ENCODE measurements at places on chromosomes 3 and 15.

DNA sequence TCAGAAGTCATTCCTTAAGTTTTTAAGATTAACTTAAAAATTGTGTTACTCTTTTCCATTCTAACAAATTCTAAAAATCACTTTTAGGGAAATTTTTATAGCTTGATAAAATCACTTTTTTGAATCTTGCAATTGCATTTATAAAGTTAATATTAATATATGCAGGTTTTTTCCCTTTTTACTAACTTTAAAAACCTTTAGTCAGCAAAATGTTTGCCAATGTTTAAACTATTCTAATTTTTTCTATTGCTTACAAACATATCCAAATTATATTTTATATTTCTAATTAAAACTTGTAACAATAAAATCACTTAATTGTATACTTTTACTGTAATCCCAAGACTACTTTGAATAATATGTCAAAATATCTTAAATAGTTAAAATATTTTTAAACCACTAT lies 839.4 kb downstream of the TBL1XR1 start:
- no peak for DNase-seq

DNA sequence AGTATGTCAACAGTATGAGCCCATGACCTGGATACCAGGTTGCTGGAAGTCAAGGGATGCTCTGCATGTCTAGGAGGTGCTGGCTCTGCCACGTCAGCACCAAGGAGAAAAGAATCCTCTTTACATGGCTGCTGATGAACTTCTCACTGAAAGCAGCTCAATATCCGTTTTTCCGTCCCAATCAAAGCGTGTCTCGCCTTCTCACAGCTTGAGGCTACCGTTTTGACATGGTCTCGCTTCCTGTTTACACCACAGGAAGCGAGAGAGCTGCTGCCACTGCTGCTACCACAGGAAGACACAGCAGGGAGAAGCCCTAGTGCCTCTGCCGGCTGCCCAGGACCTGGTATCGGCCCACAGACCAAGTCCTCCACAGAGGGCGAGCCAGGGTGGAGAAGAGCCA lies 27.3 kb downstream of the STARD5 start:
- peak; percentile 15 for DNase-seq

DNA sequence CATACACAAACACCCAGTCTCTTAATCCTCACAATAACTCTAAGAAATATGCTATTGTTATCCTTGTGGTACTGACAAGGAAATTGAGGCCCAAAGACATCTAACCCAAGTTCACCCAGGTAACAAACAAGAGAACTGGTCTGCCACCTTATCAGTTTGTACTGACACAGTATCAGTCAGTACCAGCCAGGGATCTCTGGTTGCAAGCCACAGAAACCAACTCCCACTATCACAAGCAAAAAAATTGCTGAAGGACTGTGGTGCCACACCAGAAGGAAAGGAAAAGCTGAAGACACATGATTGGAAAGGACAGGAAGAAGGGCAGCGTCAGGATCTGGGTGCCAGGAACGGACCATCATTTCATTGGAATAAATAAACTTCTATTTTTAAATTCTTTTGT lies 63.8 kb upstream of the GLCE start:
- DNase-seq, result no peak

DNA sequence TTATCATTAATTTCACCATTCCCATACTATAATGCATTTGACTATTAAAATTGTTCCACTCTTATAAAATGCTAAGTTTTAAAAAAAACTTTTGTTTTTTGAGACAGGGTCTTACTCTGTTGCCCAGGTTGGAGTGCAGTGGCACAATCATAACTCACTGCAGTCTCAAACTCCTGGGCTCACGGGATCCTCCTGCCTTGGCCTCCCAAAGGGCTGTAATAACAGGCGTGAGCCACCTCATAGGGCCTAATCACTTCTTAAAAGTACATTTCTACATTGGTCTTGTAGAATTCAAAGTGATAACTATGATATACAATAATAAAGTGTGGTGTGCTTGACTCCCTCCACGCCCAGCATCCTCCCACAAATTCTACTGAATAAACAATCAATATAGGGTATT lies 3.0 kb downstream of the DENND4A start:
- DNase-seq, result no peak
